ENCODE measurements at places on chromosomes 2 and 18.
A peak's percentile ranks its signal among the peaks of the same experiment; 100 is the strongest.

DNA sequence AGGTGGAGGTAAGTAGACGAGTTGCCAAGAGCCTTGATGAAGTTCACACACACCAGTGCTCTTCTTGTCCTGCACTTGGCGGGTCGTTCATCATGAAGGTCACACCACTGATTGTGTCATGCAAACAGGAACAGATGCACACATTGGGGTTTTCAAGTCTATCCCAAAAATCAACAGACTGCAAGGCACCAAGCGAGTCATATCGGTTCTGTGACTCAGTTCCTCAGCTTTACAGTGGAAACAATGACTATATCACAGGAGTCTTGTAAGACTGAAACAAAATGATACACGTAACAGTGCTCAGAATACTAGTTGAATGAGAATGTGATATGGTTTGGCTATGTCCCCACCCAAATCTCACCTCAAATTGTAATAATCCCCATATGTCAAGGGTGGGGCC, 526.9 kb upstream of the ID2 start:
- DNase-seq, result peak; percentile 45

DNA sequence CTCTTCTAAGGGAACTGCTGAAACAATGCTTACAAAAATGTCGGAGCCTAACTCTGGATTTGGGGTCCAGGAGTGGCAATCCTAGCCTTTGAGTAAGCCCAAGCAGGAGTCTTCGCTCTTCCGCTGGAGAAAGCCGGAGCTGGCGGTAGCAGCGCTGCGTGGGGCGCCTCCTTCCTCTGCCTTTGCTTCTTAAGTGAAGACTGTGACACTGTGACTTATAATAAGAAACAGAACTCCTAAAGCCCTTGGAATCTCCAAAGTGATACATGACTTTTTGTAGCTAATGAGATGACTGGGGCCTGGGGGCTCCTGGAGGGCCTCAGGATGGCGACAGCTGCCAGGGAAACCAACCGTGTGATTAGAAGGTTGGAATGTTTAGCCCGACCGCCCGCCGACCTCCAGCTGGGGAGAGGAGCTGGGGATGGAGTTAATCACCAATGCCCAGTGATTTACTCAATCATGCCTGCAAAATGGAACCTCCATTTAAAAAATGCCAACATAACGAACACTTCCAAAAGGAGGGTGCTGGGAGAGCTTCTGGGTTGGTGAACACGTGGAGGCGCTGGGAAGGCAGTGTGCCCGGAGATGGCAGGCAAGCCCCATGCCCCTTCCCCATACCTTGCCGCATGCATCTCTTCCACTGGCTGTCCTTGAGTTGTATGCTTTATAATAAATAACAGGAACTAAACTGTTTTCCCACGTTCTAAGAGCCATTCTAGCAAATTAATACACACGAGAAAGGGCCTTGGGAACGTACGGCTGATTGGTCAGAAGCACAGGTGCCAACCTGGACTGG, 29.0 kb upstream of the MAL start:
- no peak for DNase-seq

- DNase-seq, result no peak
These were observed 599.9 kb upstream of the NXPH2 start for GRCh38 chr2:139380051-139380450.

DNA sequence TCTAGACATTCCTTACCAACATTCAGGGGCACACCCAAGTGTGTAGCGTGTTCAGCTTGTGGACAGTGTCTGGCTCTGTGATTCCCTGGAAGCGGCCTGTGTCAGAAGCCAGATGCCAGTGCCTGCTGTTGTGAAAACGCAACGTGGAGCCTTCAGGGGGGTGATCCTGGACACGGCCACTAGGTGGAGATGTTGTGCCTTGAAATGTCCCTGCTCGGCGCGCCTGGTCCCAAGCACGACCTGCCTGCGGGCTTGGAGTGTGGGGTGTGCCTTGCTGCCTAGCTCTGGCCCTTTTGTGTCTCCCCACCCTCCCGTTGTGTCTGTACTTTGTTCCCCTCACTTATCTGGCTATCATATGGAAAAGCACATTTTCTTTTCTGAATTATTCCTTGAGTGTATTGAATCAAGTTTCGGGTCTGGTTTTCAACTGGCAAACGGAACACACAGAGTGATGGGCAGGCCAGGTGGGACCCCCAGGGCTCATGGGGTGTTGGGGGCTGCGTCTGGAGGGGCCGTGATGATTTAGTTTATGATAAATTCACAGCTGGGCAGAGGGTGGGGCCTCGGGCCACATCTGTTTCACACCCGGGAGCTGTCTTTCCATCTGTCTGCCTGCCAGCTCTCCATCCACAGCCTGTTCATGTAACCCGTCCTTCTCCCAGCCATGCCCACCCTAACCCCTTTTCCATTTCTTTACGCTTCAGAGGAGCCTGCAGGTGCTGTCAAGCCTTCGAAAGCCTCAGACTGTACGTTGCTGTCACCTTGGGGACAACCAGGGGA, 95.5 kb downstream of the DYSF start:
- DNase-seq, result peak; percentile 68

GRCh38 chr2:226215902-226216503, 583.6 kb downstream of the IRS1 start:
- DNase-seq, result peak; percentile 56

DNA sequence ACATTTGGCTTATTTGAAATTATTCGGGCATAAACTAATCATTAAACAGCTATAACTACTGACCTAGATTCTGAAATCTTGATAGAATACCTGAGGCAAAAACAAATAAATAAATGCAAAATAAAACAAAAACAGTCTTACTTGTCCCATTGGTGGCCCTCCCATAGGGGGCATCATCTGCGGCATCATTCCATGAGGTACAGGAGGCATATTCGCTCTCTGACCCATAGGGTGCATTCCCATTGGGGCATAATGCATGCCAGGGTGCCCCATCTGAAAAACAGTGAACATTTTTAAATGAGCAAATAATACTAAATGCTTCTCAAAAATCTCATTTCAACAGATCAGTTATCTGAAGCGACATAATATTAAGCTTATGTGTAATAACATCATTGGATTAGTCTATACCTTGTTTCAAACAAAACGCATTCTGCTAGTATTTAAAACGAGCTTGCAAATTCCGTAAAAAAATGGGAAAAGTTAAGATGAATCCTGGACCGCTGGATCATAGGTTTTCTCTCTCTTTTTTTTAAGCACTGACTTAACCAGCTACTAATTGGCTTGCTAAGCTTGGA, 1.3 kb downstream of the PRPF40A start:
- DNase-seq, result peak; percentile 29

- no peak for DNase-seq
These were observed 787.2 kb downstream of the METTL4 start for GRCh38 chr18:1784113-1784512.

GRCh38 chr18:27185025-27185763, at the start of gene CHST9:
TSS of gene CHST9 (minus strand) at chr18:27185308. CDS start at chr18:27142809, 42,499 bp downstream.
- no peak for DNase-seq

DNA sequence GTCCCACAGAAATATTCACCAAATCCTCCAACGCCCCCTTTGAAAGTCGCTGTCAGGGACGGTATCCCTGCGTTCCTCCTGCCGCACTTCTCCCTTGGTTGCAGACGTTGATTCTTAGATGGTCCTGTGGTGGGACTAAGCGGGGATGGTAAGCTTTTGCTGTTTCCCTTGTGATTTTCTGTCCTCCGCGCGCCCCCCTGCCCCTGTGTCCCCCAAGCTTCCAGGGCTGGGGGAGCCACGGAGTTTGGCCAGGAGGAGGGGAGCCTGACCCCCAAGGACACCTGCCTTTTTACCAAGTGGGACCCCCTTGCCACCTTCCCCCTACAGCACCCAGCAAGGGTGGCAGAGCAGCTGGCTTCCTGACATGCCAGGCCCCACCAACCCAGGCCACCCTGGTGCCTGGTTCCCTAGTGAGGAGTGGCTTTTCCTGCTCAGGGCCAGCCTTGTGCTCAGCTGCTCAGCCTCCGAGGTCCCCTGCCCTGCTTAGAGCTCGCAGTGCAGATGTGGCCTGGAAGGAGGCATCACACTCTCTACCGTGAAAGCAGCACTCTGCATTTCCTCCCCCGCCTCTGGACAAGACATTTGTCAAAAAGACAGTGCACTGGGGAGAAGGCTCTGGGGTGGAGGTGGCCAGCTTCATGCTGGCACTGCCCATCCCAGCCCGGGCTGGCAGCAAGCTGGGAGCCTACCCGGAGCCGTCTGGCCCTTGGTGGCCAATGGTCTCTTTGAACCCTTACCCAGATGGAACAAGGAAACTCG, 49.4 kb downstream of the TWIST2 start:
- DNase-seq, result no peak

- no peak for DNase-seq
These were observed 11.2 kb downstream of the RND3 start for GRCh38 chr2:150476286-150476685.

- no peak for DNase-seq
These were observed 356.5 kb upstream of the GULP1 start for GRCh38 chr2:187935126-187935525.

DNA sequence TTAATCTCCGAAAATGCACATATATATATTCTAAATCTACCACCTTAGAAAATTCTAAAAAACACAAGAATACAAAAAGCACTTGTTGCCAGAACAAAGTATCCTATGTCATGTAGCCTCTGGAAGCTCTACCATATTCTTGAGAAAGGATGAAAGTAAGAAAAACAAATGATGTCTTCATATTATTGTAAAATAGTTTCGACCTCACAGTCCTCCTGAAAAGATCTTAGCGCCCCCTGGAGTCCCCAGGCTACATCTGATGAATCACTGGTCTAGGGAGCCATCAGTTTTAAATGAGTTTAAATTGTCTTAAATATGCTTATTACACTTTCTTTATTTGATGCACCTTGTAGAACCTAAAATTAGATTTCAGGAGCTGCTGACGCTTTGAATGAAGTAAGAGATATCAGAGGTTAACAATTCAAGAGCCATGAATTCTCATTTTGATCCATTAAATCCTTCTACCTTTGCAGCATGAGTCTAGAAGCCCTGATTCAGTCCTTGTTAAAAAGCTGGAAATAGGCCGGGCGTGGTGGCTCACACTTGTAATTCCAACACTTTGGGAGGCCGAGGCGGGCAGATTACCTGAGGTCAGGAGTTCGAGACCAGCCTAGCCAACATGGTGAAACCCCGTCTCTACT, 138.8 kb downstream of the MCFD2 start:
- peak; percentile 48 for DNase-seq

DNA sequence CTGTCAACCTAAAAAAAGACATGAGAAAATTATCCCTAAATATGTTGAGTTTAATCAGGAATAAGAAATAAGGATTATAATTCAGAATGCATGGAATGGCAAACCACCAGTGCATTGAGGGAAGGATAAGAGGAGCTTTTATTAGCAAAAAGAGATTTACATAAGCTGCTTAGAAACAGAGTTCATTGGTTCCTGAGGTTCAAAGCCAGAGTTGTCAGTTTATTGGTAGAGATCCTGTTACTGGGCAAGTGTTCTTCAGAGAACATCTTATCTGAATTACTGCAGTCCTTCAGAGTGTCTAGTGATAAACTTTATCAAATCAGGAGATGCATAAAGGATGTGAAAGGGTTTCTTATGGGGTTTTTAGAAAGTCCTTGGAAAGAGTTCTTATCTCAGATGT, 76.0 kb upstream of the MEX3C start:
- DNase-seq, result no peak

DNA sequence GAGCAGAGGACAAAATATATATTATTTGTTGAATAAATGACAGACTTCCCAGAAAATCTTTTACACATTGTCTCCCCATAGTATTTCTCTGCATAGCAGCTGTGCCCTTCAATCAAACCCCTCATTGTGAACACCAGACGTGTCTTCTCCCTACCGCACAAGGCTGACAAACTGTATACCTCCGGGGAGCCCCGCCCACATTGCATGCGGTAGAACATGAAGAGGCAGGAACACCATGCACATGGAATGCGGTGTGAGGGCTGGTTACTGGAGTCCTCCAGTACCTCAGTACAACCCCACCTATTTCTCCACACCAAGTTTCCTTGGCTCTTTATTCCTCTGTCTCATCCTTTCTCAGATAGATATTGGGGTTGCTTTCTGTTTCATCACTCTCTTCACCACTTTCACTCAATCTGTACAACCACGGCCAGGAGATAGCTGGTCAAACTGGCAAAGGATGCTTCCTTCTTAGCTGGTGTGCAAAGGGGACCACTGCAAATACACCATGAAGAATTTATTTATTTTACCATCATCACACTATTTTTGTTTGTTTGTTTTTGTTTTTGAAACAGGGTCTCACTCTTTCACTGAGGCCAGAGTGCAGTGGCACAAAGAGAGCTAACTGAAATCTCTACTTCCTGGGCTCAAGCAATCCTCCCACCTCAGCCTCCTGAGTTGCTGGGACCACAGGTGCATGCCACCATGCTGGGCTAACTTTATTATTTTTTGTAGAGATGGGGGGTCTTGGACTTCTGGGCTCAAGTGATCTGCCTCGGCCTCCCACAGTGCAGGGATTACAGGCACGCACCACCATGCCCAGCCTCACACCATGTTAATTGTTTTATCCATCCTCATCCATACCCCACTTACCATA, 2.3 kb upstream of the NBAS start:
- DNase-seq, result no peak

GRCh38 chr2:181662287-181662686, 5.4 kb upstream of the CERKL start:
- no peak for DNase-seq

DNA sequence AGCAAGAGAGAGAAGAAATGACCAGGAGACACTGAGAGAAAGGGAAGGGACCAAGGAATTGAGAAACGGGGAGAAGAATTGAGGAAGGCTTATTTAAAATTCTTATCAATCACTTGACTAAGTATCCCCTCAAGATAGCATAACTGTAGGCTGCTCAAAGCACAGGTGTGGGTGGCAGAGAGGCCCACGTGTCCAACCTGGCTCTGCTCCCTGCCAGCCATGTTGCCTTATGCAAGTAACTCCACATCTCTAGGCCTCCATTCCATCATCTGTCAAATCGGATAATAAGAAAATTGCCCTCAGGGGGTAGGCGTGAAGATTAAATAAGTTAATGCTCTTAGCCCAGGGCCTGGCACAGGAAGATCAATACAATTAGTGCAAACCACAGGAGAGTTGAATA, 7.4 kb upstream of the NPAS2 start:
- DNase-seq, result no peak

GRCh38 chr2:9736021-9736420, 105.2 kb upstream of the YWHAQ start:
- no peak for DNase-seq

- DNase-seq, result no peak
These were observed 93.7 kb upstream of the RAB6C start for GRCh38 chr2:129885735-129886134.

DNA sequence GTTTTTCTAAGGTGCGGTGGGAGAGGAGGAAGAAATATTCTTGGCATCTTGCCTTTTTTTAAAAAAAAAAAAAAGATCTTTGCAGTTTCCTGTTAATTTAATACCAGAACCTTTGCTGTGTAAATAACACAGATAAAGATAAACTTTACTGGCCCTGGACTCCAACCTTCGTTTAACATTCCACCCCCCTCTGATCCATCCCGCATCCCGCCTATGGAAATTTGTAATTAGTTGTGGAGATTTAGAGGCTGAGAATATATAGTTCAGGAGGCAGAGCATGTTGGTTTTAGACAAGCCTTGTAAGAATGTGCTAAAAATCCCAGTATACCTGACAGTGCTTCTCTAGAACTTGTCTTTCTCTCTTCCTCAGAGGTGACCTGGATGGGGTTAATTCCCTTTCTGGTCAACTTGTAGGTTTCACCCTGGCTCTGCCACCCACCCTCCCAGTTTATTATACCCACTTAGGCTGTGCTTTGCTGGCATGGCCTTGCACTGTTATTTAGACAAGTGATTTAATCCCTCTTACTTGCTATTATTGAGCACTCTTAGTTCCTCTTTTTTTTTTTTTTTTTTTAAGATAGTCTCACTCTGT, 2.9 kb upstream of the C2orf72 start:
- DNase-seq, result no peak

- no peak for DNase-seq
These were observed 6.1 kb downstream of the ONECUT2 start for GRCh38 chr18:57441071-57441794.

GRCh38 chr2:160169471-160169870, 30.6 kb downstream of the ITGB6 start:
- no peak for DNase-seq

All from activated naive CD4-positive, alpha-beta T cell treated with Interleukin-2 at 50 U/mL for 16 hours (primary cell).